ENCODE measurements at places on chromosomes 16 and 17.

GRCh38 chr17:75634376-75634740, 1.1 kb downstream of the SMIM5 start:
- no peak for DNase-seq

- no peak for DNase-seq
Measured at GRCh38 chr16:2925951-2926649, 14.4 kb downstream of the FLYWCH1 start.

DNA sequence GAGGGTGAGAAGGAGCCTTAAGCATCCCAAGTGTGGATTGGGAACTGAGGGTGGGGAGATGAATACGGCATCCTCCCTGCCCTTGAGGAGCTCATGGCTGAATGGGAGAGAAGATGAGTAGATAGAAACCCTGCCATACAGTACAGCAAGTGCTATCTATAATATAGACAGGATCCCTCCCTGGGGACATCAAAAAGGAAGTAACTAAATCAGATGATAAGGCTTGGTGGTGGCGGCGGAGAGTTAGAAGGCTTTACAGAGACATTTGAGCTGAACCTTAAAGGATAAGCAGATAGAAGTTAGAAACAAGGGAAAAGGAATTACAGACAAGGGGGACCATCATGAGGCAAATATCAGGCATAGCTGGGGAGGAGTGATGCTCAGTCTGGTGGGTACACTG, 67.5 kb upstream of the TMEM132E start:
- no peak for DNase-seq

GRCh38 chr17:73571511-73572130, 72.6 kb downstream of the SDK2 start:
- DNase-seq, result no peak

GRCh38 chr16:56019274-56019673, 144.1 kb upstream of the CES5A start:
- no peak for DNase-seq

- no peak for DNase-seq
Measured at GRCh38 chr17:12088035-12088434, 67.4 kb downstream of the MAP2K4 start.

DNA sequence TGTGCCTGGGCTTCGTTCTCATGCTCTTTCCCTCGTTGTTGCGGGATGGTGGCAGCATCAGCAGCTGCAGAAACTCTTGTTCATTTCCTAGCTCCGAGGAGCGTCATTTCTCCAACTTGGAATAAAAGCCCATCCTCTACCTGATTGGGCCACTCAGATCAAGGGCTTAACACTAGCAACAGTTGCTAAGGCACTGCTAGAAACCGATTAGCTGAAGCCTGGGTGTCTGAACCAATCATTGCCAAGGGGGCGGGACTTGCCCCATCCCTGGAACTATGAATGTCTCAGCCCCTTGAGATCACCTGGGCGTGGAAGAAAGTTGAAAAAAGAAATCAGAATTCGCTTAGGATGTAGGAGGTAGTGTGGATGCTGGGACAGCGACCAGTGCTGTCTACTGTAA, 145.3 kb downstream of the FOXL1 start:
- DNase-seq, result no peak

GRCh38 chr17:81249223-81250040, 10.3 kb downstream of the NDUFAF8 start:
- DNase-seq, result no peak

- DNase-seq, result no peak
Measured at GRCh38 chr17:72345088-72345487, 224.3 kb downstream of the SOX9 start.

GRCh38 chr17:30824002-30824355, 513 bp downstream of the CRLF3 start:
- DNase-seq, result peak; percentile 29

DNA sequence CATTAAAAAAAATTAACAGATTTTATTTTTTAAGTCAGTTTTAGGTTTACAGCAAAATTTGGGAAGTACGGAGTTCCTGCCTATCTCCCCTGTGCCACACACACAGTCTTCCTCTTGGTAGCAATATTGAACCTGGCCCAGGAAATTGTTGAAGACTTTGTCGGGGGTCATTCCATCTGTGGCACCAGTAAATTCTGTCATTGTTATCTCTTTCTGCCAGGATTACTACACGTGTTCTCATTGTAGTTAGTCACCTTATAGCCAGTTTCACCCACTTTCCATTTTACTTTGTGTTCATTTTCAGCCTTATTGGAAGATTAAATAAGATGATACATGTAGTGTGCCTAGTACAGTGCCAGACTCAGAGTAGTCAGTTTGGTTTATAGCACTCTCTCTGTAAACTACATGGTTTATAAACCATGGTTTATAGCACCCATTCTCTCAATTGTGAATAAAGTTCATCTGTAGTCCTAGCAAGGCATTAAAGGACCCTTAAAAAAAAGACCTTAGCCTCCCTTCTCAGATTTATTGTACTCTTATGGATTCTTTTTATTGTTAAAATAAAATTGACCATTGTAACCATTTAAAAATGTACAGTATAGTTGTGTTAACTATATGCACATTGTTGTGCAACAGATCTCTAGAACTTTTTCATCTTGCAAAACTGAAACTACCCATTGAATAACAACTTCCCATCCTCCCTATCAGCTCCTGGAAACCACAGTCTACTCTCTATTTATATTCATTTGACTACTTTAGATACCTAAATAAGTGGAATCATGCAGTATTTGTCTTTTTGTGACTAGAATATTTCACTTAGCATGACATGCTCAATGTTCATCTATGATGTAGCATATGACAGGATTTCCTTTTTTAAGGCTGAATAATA, 36.1 kb downstream of the NLK start:
- no peak for DNase-seq

GRCh38 chr17:74196541-74197317, 6.7 kb upstream of the RPL38 start:
- DNase-seq, result no peak

GRCh38 chr16:31016018-31016417, 5.6 kb upstream of the STX1B start:
- no peak for DNase-seq

GRCh38 chr17:17344507-17345293, 41.5 kb downstream of the NT5M start:
- no peak for DNase-seq

- DNase-seq, result no peak
Measured at GRCh38 chr16:2056077-2056476, 8.3 kb downstream of the TSC2 start.

DNA sequence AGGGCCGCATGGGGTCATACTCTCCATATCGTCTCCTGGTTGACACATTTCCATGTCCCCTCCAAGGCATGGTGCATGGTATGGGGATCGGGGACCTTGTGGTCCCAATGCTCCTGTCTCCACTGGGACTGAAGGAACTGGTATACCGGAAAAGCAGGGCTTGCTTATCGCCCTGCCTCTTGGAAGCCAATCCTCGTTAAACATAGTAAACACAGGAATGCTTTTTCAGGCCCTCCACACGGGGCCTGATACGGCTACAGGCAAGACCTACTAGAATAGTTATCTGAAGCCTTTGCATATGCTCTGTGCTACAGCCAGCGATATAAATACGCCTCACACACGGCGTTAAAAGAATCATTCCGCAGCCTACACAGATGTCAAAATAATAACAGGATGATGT, 159.5 kb downstream of the SHISA9 start:
- no peak for DNase-seq

DNA sequence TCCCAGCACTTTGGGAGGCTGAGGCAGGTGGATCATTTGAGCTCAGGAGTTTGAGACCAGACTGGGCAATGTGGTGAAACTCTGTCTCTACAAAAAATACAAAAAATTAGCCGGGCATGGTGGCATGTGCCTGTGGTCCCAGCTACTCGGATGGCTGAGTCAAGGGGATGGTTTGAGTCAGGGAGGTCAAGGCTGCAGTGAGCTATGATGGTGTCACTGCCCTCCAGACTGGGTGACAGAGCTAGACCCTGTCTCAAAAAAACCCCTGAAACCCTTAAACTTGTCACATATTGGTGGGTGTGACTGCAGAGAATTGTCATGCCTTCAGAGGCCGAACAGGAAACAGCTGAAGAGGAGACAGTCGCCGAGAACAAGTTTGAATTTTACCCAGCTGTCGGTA, 13.4 kb downstream of the RPTOR start:
- DNase-seq, result no peak

- no peak for DNase-seq
Measured at GRCh38 chr17:67080804-67081203, 36.5 kb downstream of the CACNG1 start.

- DNase-seq, result no peak
Measured at GRCh38 chr17:8939496-8940334, 25.8 kb downstream of the PIK3R5 start.

All from CD8-positive, alpha-beta memory T cell (primary cell).